Activated effector memory CD4-positive, alpha-beta T cell treated with Interleukin-2 at 50 U/mL for 16 hours (primary cell): ENCODE measurements at places on chromosomes 4 and X.

- no peak for DNase-seq
These were observed 1.8 kb downstream of the FRMPD4 start for GRCh38 chrX:12139934-12140611.

- DNase-seq = no peak
These were observed 87.5 kb downstream of the GLRA2 start for GRCh38 chrX:14616836-14617235.

DNA sequence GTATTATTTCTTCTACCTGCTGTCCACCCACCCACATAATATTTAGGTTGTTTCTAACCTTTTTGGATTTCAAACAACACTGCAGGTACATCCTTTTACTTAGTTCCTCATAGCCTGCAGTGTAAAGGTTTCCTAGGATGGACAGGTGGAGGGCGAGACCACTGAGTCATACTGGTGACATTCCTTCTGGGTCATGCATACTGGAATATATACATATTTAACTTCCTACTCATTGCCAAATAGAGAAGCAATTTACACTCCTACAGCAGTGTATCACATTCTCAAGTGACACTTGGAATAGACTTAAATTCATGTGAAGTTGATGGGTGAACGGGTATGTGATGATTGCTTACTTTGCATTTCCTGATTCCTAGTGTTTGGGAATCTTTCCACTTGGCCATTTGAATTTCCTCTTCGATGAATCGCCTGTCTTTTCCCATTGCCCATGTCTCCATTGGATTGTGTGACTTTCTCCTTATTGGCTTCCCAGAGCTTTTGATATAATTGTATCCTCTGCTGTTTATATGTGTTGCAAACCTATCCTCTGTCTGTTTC is 8.2 kb upstream of the PPP2R2C start:
- DNase-seq = no peak

- DNase-seq = no peak
These were observed 240.3 kb upstream of the GALNT7 start for GRCh38 chr4:172928347-172928746.

DNA sequence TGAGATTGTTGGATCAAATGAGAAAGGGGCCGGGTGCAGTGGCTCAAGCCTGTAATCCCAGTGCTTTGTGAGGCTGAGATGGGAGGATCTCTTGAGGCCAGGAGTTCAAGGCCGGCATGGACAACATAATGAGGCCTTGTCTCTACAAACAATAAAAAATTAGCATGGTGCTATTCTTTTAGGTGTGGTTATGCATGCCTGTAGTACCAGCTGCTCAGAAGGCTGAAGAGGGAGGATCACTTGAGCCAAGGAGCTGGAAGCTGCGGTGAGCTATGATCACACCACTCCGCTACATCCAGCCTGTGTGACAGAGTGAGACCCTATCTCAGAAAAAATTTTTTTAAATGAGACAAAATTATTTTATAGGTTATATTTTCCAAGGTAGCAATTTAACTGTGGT is 49.7 kb upstream of the TMEM150C start:
- DNase-seq = no peak

- no peak for DNase-seq
These were observed 52.8 kb upstream of the ANKRD17 start for GRCh38 chr4:73311428-73311827.

- DNase-seq = no peak
These were observed 14.7 kb downstream of the RGS12 start for GRCh38 chr4:3307486-3307885.

- DNase-seq = peak; percentile 8
These were observed 65.7 kb upstream of the MAP9 start for GRCh38 chr4:155442267-155443105.

DNA sequence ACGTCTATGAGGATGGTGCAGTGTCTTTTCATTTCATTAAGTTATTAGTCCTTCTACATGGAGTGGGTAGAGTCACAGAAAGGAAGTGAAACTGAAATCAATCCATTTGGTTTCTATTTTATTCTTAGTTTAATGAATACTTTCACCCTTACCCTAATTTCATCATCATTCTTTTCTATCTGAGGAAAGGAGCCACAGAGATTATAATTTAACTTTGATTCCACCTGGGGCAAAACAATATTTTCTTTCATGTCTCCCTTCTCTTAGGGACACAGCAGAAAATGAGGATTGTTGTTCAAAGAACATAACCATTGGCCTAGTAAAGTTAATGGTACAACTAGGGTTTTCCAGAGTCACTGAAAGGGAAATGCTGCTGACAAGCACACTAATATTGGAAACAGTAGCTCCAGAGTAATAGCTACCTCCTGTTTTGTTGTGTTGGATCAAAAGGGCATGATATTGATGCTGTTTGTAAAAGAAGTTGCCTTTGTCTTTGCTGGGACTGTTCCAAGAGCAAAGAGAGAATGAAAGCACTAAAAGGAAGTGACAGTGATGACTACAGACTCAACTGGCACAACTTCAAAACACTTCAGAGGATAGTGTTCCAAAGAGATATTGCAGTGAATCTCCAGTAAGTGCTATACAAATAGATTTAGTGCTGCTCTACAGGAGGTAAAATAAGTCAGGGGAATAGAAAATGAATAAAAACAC is 247.1 kb upstream of the PITX2 start:
- no peak for DNase-seq

DNA sequence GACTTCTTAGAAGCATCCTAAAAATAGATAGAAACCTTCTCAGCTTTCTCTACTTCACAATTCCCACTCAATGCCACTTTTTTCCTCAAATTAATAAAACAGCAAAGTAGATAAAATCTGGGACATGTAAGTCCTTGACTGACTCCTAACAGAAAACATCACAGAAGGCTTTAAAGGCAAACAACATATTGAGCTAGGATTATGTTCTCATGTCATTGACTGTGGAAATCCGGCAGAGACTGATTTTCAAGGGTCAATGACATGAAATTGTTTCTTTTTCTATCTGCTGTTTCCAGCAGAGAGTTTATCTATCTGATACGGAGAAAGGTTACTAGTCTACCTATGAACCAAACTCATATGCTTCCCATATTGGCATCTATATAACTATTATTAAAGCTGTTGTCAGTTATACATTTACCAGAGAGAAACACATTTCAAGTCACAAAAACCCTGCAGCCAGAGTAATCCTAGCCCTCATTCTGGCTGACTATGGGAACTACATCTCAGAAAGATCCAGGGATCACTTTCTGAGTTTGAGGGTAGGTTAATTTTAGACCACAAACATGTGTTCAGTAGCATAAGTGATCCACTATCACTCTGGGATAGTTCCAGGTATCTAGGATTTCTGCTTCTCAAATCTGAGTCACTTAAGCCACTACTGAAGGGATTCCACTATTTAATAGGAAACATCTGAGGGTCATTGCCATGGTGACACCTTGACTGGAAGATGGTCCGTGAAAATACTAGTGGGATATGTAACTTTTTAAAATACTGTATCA is 147.6 kb downstream of the PPP3CA start:
- DNase-seq = no peak
